ENCODE measurements at places on chromosomes 7 and 10.

DNA sequence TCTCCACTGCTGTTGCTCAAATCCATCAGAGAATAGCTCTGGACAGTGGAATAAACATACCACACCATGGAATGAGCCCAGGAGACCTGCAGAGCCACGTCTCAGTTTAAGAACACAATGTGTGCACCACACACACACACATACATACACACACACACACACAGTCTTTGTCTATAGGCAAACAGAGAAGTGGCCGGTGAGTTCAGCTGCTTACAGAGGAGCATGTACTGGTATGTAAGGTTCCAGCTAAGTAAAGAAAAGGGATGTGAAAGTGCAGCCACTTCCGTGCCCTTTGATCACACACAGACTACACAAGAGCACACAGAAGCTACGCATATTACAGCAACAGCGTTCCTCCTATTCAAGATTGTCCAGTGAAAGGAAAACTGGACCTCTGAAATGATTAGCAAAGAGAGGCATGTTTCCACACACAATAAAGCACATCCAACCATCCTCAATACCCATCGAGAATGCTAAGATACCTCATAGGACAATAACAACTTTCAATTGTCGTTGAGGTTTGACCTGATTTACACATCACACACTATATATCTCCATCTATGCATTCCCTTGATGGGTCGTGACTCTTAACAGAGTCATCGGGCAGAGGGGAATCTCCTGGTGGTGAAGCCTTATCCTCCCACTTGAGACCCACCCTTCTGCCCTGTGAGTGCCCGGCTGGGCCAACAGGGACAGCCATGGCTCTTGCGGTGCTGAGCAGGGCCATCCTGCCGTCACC, 23.6 kb downstream of the SLC35B4 start:
- DNase-seq, result no peak

DNA sequence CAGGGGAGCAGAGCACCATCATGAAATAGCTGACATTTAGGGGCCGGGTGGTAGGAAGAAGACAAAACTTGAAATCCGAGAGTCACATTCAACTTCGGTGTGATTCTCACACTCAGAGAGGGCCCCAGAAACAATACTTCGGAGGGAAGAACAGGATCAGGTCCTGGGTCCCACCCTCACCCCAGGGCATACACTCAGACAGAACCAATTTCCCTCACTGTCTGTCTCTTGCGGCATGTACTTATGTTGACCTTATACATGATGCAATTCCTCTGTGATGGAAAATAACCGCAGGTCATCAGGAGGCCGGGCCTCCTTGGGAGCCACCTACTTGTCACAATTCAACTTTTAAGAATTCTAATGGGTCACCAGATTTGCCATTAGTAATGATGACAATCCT, 26.3 kb upstream of the HMX3 start:
- no peak for DNase-seq

GRCh38 chr10:62760401-62760800, 44.1 kb upstream of the ADO start:
- DNase-seq, result no peak

DNA sequence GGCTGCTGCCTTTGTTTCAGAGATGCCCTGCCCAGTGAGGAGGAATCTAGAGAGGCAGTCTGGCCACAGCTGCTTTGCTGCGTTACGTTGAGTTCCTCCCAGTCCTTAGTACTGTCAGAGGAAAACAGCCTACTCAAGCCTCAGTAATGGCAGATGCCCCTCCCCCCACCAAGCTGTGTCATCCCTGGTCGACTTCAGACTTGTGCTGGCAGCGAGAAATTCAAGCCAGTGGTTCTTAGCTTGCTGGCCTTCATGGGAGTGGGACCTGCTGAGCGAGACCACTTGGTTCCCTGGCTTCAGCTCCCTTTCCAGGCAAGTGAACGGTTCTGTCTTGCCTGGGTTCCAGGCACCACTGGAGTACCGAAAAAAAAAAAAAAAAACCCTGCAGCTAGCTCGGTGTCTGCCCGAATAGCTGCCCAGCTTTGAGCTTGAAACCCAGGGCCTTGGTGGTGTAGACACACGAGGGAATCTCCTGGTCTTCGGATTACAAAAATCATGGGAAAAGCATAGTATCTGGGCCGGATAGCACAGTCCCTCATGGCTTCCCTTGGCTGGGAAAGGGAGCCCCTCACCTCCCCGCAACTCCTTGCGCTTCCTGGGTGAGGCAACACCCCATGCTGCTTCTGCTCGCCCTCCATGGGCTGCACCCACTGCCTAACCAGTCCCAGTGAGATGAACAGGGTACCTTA, 9.1 kb downstream of the SDHAF3 start:
- DNase-seq, result no peak

DNA sequence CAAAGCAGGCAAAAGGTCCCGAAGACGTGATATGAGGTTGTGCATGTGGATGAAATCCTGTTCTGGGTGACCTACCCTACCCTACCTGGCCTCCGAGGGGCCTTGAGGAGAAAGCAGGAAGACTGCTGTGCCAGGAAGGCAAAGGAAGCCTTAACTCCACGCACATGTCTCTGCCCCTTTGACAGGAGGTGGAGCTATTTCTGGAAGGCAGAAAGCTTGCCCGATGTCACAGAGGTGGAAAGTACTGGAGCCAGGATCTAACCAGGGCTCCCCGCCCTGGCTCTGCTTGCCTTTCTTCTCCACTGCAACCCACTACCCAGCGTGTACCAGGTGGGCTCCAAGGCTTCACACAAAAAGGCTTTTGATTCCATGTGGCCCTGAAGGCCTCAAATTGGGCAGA, 66.4 kb upstream of the DDC start:
- no peak for DNase-seq
